ENCODE measurements at places on chromosomes 1 and 21. TPM values are rescaled to one million over a fixed set of nuclear protein-coding genes. Genes with fewer than 3 reads are reported as not detected.
A peak's percentile ranks its signal among the peaks of the same experiment; 100 is the strongest.

GRCh38 chr1:118335331-118335732 lies 150.3 kb upstream of the SPAG17 start:
- no peak for DNase-seq
- H3K27ac ChIP-seq: no peak overlapping the region
- H3K4me3 ChIP-seq: no peak overlapping the region
- H3K27me3 ChIP-seq: no peaks in the 10 kb centered on the region
- H3K36me3 ChIP-seq: no peaks in the 10 kb centered on the region

- peaks cover 16% of the 10 kb centered on the region for H3K4me1 ChIP-seq
- no peak overlapping the region for H3K4me3 ChIP-seq
- no peaks in the 10 kb centered on the region for H3K36me3 ChIP-seq
- H3K27ac ChIP-seq: no peak overlapping the region
- no peak for DNase-seq
These were observed 48.4 kb upstream of the DNAJC6 start for GRCh38 chr1:65260851-65261473.

The FCGR3A gene
- 14.2 TPM for total RNA-seq

DNA sequence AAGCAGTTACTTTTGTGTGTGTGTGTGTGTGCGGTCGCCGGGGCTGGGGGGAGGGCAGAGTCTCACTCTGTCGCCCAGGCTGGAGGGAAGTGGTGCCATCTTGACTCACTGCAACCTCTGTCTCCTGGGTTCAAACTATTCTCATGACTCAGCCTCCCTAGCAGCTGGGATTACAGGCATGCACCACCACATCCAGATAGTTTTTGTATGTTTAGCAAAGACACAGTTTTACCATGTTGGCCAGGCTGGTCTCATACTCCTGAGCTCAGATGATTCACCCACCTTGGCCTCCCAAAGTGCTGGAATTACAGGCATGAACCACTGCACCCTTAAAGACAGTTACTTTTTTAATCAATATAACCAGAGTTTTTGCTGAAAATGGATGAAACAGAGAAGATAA lies 207.0 kb downstream of the PTPRC start:
- H3K27ac ChIP-seq: no peak overlapping the region
- H3K27me3 ChIP-seq: no peaks in the 10 kb centered on the region
- DNase-seq: no peak
- H3K4me3 ChIP-seq: no peak overlapping the region
- no peaks in the 10 kb centered on the region for H3K4me1 ChIP-seq
- H3K36me3 ChIP-seq: no peaks in the 10 kb centered on the region

GRCh38 chr1:118717893-118718292 lies 270.2 kb downstream of the TBX15 start:
- no peaks in the 10 kb centered on the region for H3K36me3 ChIP-seq
- no peaks in the 10 kb centered on the region for H3K4me1 ChIP-seq
- no peak for DNase-seq
- H3K4me3 ChIP-seq: no peak overlapping the region

GRCh38 chr1:3331564-3331963 lies 122.9 kb upstream of the ARHGEF16 start:
- H3K27ac ChIP-seq: no peak overlapping the region
- no peaks in the 10 kb centered on the region for H3K27me3 ChIP-seq
- H3K4me1 ChIP-seq: no peaks in the 10 kb centered on the region
- no peak overlapping the region for H3K4me3 ChIP-seq

The FGR gene
- total RNA-seq: 18.4 TPM

DNA sequence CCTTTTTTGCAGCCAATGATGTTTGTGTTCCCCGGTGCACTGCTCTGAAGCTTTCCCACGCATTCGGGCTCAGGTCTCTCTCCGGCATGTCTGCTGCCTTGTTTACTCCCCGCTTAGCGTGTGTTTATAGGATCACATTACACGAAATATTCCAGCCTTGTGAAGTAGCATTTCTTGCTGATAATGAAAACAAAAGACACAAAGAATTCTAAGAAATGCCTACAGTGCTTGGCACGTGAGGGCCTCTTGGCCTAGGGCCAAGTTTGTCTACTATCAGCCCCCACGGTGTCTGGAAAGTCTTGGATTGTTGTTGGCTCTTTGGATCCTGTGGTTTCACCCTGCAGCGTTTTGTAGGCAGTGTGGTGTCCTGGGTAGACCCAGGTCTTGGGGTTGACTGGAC lies 11.2 kb upstream of the GSTM4 start:
- no peaks in the 10 kb centered on the region for H3K27me3 ChIP-seq
- no peak overlapping the region for H3K4me3 ChIP-seq
- H3K27ac ChIP-seq: no peak overlapping the region
- no peaks in the 10 kb centered on the region for H3K36me3 ChIP-seq
- no peak for DNase-seq
- H3K4me1 ChIP-seq: peaks cover 22% of the 10 kb centered on the region

- DNase-seq: no peak
- H3K36me3 ChIP-seq: no peaks in the 10 kb centered on the region
- H3K27me3 ChIP-seq: no peaks in the 10 kb centered on the region
- peak overlapping the region; percentile 73 for H3K27ac ChIP-seq
- H3K4me1 ChIP-seq: peaks cover 86% of the 10 kb centered on the region
These were observed 20.6 kb downstream of the CAPZB start for GRCh38 chr1:19464696-19465095.

- H3K4me1 ChIP-seq: peaks cover 5% of the 10 kb centered on the region
- H3K27me3 ChIP-seq: no peaks in the 10 kb centered on the region
- H3K36me3 ChIP-seq: peaks cover 45% of the 10 kb centered on the region
- H3K4me3 ChIP-seq: no peak overlapping the region
- no peak overlapping the region for H3K27ac ChIP-seq
These were observed 57.8 kb upstream of the KDM4A start for GRCh38 chr1:43592051-43592665.

The RBBP4 gene
- total RNA-seq: 80.3 TPM

- H3K27me3 ChIP-seq: no peaks in the 10 kb centered on the region
- DNase-seq: no peak
- H3K4me3 ChIP-seq: no peak overlapping the region
- peak overlapping the region; percentile 36 for H3K27ac ChIP-seq
These were observed 75.0 kb downstream of the PTPN14 start for GRCh38 chr1:214476229-214476985.

DNA sequence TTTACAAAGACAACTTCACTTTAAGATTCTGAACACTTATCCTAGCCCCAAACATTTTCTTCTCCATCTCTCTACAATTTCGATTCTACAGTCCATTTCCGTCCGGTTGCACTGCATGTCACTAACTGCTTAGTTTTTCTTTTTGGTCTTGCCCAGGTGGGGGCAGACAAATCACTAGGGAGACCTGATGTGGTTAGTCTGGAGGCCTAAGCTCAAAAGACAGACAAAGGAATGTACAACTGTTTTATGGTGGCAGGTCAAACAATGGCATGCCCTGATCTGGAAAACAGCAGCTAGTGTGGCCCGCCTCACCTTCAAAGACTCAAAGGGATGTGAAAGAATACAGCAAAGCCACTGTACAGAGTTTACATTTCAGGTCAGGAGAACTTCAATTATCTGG lies 3.8 kb downstream of the ETV3 start:
- peaks cover 66% of the 10 kb centered on the region for H3K36me3 ChIP-seq
- H3K27me3 ChIP-seq: no peaks in the 10 kb centered on the region
- H3K4me3 ChIP-seq: no peak overlapping the region
- H3K4me1 ChIP-seq: peaks cover 64% of the 10 kb centered on the region

The HOOK1 gene
- 24.6 TPM for total RNA-seq

GRCh38 chr1:244801246-244801645 lies 34.2 kb upstream of the COX20 start:
- no peak overlapping the region for H3K4me3 ChIP-seq
- no peaks in the 10 kb centered on the region for H3K4me1 ChIP-seq
- no peak for DNase-seq
- H3K27ac ChIP-seq: no peak overlapping the region
- no peaks in the 10 kb centered on the region for H3K36me3 ChIP-seq

DNA sequence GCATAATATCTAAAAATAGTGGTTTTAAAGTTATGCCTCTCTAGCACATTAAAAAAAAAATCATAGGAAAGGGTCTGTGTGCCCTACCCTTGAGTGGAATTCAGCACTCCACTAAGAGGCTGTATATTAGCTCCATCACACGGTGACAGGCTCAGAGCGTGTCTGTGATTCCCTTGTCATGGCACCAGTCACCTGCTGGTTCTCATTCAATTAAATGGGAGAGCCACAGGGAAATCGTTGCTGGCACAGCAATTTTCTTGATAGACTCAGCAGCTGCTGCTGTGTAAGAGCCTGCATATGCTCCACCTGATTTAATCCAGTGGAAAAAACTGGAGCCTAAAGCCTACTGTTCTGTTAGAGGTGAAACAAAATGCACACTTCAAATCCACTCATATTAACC lies 9.5 kb downstream of the ATP6V1G3 start:
- no peaks in the 10 kb centered on the region for H3K4me1 ChIP-seq
- no peak overlapping the region for H3K4me3 ChIP-seq
- H3K27ac ChIP-seq: no peak overlapping the region
- no peaks in the 10 kb centered on the region for H3K36me3 ChIP-seq
- DNase-seq: no peak
- no peaks in the 10 kb centered on the region for H3K27me3 ChIP-seq

- H3K27ac ChIP-seq: no peak overlapping the region
- no peaks in the 10 kb centered on the region for H3K27me3 ChIP-seq
- H3K36me3 ChIP-seq: no peaks in the 10 kb centered on the region
- no peak for DNase-seq
- H3K4me1 ChIP-seq: peaks cover 8% of the 10 kb centered on the region
- H3K4me3 ChIP-seq: peak overlapping the region; percentile 33
These were observed 18.3 kb upstream of the SERINC2 start for GRCh38 chr1:31394584-31395193.

DNA sequence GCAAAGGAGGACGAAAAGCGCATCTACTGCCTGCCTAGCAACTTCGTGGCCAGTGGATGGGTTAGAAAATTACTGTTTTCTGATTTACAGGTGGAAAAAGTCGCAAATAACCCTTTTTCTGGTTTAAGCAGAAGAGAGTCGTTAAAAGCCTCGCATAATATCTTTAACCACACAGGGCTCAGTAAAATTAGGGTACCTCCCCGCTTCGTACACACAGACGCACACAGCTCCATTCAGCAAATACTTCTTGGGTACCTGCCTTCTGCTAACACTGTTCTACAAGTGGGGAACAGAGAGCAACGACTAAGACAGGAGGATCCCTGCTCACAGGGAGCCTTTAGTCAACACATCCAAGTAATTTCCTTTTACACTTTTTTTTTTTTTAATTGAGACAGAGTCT lies 704 bp downstream of the ALG6 start:
- peak overlapping the region; percentile 70 for H3K4me3 ChIP-seq
- peak overlapping the region; percentile 66 for H3K27ac ChIP-seq
- peaks cover 8% of the 10 kb centered on the region for H3K36me3 ChIP-seq
- peaks cover 17% of the 10 kb centered on the region for H3K4me1 ChIP-seq
- no peaks in the 10 kb centered on the region for H3K27me3 ChIP-seq
- DNase-seq: no peak

DNA sequence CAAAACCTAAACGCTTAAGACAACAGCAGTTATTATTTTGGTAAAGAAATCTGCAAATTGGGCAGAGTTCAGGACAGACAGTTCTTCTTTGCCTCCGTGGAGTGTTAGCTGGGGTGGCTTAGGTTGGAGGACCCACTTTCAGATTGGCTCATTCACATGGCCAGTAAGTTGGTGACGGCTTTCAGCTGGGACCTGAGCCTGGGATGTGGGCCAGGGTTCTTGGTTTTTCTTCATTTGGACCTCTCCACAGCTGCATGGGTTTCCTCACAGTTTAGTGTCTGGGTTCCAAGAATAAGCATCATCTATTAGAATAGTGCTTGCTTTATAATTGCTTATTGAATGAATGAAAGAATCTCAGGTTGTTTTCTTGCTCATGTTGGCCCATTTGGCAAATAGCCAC lies 72.2 kb downstream of the ATF6 start:
- no peak overlapping the region for H3K27ac ChIP-seq
- no peak overlapping the region for H3K4me3 ChIP-seq
- H3K36me3 ChIP-seq: no peaks in the 10 kb centered on the region
- DNase-seq: no peak
- no peaks in the 10 kb centered on the region for H3K27me3 ChIP-seq

GRCh38 chr1:97845805-97846204 lies 75.0 kb downstream of the DPYD start:
- H3K36me3 ChIP-seq: no peaks in the 10 kb centered on the region
- no peak overlapping the region for H3K4me3 ChIP-seq
- peaks cover 7% of the 10 kb centered on the region for H3K4me1 ChIP-seq
- no peak overlapping the region for H3K27ac ChIP-seq
- DNase-seq: no peak
- H3K27me3 ChIP-seq: no peaks in the 10 kb centered on the region

- peaks cover 12% of the 10 kb centered on the region for H3K4me1 ChIP-seq
- H3K27me3 ChIP-seq: no peaks in the 10 kb centered on the region
- no peak for DNase-seq
- H3K4me3 ChIP-seq: no peak overlapping the region
These were observed 128.7 kb downstream of the MAB21L3 start for GRCh38 chr1:116239916-116240315.

- H3K4me3 ChIP-seq: no peak overlapping the region
- no peak overlapping the region for H3K27ac ChIP-seq
- DNase-seq: no peak
- H3K27me3 ChIP-seq: no peaks in the 10 kb centered on the region
- peaks cover 79% of the 10 kb centered on the region for H3K36me3 ChIP-seq
These were observed 38.8 kb upstream of the EPHA8 start for GRCh38 chr1:22524481-22524880.

DNA sequence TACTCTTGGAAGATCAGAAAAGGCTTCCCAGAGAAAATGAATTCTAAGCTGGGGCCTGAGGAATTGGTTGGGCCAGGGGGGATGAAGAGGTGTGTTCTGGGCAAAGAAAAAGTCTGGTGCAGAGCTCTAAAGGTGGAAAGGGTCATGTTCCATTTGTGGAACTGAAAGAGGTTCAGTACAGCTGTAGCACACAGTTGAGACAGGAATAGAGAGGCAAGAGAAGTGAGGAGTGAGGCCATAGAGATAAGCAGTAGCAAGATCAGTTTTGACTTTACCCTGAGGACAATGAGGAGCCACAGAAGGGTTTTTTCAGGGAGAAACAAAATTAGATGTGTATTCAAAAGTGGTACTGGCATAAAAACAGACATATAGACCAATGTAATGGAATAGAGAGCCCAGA lies 30.3 kb upstream of the MUTYH start:
- no peak overlapping the region for H3K4me3 ChIP-seq
- peaks cover 4% of the 10 kb centered on the region for H3K4me1 ChIP-seq
- no peak for DNase-seq
- H3K27me3 ChIP-seq: no peaks in the 10 kb centered on the region
- no peaks in the 10 kb centered on the region for H3K36me3 ChIP-seq

All from vagina (tissue), 2 donors.